ENCODE measurements at places on chromosomes 6 and 20. TPM values are rescaled to one million over a fixed set of nuclear protein-coding genes. Genes with fewer than 3 reads are reported as not detected.

DNA sequence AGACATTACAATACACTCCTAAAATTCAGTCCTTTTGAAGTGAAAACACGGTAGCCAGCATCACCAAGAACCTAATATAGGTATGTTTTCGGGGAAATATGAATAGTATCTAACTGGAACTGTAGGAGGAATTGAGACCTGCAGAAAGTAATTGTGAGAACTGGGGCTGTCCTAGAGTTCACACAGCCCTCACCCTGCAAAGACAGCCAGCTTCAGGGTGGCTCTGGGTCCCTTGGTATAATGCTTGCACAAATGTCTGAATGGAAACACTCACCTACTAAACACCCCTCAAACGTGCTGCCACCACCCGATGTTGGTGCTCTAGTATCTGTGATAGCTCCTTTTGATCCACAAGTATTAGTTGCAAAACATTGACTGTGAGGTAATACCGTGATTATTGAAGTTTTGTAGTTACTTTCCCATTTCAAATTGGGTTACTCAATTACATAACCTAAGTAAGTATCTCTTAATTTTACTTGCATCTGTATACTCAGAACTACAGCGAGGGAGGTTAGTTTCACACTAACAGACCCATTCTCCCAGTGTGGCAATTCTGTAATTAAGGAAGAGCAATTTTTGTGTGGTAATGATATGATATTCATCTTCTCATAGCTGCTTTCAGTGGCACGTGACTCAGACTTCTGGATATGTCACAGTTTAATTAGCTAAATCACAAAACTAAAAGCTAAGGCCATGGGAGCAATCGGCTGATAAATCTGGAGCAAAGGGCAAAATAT is 129.5 kb downstream of the INSM1 start:
- DNase-seq: no peak

DNA sequence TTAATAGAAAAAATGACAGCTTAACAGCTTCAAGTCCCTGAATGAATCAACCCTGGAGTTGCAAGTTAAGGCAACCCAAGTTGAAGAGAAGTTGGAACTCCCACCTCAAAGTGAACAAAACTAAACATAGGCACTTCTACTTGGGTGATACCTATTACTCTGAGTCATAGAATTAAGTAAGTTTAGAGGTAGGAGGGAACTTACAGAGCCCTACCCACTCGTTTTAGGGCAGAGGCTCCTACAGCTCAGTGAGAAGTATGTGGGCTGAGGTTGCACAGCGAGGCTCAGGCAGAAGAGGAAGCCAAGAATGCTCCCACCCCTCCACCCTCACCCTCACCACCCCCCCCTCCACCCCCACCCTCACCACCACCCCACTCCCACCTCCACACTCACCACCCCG is 42.2 kb downstream of the NFATC2 start:
- peak; percentile 36 for DNase-seq

DNA sequence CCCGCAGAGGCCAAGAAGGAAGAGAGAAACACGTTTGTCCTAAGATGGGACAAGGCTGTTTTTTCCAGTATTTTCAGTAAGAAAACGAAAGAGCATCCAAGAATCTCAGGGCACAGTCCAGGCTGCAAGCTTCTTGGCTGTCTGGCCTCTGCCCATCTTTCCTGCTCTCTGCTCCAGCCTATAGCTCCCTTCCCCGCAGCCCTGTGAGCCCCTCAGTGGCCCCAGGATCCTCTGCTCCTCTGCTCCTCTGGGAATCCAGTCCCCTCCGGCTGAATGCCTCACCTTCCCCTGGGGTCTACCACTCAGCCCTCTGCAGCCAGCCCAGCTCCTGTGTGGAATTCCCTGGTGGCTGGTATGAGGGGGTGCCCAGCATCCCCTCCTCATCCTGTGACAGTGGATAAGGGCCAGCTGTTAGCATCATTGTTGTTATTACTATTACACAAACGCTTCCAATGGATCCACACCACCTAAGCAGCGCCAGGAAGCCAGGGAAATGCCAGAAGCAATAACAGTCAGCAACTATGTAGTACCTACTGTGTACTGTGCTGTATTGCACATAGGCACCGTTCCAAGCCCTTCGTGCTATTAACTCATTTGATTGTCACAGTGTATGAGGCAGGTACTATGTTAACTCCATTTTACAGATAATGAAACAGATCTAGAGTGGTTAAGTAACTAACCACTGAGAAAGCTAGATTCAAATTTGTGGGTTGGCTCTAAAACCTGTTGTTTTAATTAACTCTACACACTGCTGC is 60.3 kb upstream of the PTPN1 start:
- DNase-seq: no peak

DNA sequence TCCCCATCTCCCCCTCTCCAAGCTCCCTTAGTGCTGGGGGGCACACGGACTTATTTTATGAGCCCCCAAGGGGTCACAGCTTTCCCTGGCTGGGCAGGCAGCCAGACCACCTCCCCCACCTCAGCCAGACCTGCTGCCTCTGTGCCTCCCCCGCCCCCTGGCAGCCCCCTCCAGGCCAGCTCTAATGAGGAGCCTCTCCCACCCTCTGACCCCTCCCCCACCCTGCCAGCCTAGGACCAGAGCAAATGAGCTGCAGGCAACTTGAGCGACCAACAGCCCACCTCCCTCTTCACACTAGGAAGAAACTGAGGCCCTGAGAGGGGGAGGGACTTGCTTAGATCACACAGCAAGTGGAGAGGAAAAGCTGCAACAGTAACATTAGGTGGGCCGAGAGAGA is 1.9 kb downstream of the GDF5 start:
- no peak for DNase-seq

GRCh38 chr6:47502920-47503319 is 25.3 kb downstream of the CD2AP start:
- no peak for DNase-seq

GRCh38 chr20:57289391-57290177 is 23.1 kb upstream of the BMP7 start:
- DNase-seq: no peak

- no peak for DNase-seq
Observed at GRCh38 chr20:57568088-57568896, 7.4 kb downstream of the PCK1 start.

The EMILIN3 gene
- not detected for total RNA-seq

DNA sequence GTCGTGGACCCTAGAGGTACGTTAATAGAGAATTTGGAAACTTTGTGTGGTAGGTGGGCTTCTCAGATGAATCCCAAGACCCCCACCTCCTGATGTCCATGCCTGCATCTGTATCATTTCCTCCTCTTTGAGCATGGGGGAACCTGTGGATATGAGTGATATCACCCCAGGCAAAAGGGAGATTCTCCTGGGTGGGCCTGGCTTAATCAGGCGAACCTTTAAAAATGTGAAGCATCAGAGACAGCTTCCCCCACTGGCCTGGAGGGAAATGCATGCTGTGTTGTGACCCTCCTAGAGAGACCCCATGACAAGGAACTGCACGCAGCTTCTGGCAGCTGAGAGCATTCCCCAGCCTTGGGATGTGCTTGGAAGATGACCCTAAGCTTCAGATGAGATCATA is 180.9 kb downstream of the MBOAT1 start:
- no peak for DNase-seq

GRCh38 chr6:25556516-25556915 is 95.5 kb upstream of the SCGN start:
- peak; percentile 49 for DNase-seq

The RIPOR2 gene
- 443 TPM for total RNA-seq

DNA sequence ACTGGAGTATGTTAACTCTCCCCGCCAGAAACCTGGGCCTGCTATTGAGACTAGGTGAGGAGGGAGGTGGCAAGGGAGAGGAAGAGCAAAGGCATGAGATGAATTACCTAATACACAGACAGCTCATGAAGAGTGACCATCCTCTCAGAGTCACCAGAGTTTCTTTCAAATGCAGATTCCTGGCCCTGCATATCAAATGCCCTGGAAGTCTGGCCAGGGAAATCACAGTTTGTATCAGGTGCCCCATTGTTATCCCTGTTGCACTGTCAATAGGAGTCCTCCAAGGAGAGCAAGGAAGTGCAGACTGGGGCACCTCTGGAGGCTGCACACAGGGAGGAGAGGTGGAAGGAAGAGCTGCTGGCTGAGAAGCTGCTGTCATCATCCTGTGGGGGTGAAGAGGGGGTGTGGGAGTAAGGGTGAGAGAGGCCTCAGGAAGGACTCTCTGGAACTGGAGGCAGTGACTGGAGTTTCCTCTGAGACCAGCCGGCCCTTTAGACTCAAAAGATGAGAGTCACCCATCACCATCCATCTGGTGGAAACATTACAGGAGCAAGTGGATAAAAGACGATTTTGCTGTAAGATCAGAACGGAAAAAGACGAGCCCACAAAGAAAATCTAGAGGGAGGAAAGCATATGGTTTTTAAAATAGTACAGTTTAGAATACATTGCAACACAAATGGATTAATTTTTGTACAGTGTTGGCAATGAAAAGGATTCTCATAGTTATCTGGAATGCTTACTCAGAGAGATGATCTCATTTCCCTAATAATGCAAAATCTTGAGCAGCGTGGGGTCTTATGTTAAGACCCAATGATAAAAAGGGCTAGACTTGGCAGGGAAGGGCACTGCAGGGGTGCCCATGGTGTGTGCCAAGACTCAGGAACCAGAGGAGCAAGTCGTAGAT is 268.1 kb downstream of the UST start:
- no peak for DNase-seq

DNA sequence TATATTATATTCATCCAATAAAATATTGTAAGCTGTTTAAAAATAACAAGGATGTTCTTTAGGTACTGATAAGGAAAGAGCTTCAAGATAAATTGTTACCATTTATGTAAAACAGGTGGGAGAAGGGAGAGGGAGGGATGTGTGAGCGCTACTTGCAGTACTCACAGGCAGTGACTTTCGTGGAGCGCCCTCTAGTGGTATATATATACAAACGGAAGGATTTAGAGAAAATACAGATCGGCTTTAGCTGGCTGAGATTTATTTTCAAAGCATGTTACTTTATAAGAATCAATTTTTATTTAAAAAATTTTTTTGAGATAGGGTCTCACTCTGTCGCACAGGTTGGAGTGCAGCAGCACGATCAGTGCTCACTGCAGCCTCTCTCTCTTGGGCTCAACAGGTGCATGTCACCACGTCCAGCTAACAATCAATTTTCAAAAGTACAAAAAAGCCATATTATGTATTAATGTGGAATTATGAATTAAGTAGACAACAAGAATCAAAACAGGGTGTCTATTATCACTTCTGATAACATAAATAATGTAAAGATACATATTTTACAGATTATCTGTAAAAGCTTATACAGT is 3.3 kb upstream of the MOG start:
- DNase-seq: peak; percentile 45

The POPDC3 gene
- not detected for total RNA-seq

GRCh38 chr6:131657630-131658111 is 20.6 kb downstream of the ENPP3 start:
- DNase-seq: no peak

DNA sequence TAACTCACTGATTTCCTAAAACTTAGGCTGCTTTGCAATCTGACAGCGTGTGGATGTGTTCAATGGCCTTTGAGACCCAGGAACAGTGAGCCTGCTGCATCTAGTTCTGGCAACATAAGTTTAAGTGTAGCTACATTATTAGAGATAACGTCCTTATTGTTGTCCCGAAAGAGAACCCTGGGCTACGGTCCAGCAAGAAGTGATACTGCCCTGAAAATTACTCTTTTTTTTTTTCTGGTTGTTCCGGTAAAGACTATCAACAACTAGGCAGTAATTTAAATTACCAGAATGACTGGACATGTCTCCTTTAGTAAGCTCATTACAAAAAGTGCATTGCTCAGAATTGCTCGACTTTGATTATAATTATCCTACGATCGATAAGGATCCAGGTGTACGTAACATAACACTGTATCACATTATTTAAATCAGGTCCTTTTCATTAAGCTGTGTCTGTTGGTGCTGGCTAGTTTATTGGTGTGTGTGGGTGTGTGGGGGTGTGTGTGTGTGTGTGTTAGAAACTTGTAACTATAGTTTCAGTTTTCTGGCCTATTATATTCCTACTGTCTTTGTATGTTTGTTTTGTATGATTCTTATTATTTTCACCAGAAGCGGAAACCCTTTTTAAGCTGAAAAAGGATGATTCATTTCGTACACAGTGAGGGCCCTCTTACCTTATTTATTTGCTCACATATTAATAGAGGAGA is 3.0 kb downstream of the TSHZ2 start:
- DNase-seq: no peak

The SUPT3H gene
- total RNA-seq: 10.7 TPM

DNA sequence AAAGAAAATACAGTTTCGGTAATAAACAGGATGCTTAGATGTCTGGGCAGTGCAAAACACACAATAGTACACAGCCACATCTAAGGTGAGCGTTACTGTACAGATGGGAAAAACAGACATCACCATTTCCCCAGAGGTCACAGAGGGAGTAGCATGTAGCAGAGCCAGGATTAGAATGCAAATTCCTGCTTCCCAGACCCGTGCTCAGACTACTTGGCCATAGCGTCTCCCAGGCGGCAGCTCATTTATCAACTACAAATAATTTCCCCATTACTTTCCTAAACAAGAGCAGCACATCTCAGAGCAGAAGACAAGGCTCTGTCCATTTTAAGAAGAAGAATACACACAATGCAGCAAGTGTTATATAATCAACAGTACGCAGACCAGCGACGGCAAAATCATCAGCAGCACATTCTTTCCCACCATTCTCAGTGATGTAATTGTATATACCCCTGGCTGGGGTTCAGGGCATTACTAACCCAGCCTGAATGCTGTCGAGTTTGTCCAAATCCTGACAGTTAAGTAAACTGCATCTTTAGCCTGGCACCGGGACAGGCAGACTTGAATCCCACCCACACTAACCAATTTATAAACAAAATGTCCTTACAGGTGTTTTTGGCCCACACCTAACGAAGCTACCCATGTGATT is 61.9 kb downstream of the CNKSR3 start:
- no peak for DNase-seq

DNA sequence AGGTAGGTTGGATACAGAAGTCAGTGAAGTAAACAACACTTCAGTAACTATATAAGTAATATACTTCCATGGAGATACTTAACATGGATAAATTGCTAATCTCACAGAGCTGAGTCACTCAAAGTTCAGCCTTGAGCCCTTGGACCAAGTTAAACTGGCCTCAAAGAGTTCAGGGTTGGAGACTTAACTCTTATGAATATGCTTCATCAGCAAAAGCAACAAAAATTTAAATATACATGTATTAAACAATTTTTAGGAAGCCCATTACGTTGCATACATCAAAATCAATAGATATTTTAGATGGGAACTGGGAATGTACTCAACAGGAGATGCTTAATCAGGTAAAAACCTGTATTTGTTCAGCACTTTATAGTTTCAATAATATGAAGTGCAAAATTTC is 12.2 kb downstream of the MTCL3 start:
- no peak for DNase-seq

GRCh38 chr20:12936020-12936419 is 72.8 kb upstream of the SPTLC3 start:
- no peak for DNase-seq

The SIRPB1 gene
- total RNA-seq: 3.1 TPM

- DNase-seq: no peak
Observed at GRCh38 chr6:410555-411395, 19.2 kb downstream of the IRF4 start.

The TNXB gene
- 20.9 TPM for total RNA-seq

The TCF15 gene
- not detected for total RNA-seq

DNA sequence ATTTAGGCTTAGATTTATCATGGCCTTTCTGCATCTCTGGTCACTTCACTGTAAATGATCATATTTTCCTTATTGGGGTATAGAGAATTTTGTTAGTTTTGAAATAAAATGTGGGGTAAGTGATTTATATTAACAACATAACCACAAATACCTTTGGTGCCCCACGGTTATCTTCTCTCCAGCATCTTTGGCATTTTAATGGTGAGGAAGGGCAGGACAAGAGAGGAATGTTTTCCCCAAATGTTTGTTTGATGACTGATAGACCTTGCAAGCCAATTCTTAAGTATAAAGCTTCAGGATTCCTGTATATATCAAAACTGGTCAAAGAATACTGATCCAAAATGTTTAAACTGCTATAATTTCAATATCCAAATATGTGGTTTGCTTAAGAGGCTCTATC is 171.6 kb upstream of the SMLR1 start:
- no peak for DNase-seq
